ENCODE measurements at places on chromosomes 5 and 9.

DNA sequence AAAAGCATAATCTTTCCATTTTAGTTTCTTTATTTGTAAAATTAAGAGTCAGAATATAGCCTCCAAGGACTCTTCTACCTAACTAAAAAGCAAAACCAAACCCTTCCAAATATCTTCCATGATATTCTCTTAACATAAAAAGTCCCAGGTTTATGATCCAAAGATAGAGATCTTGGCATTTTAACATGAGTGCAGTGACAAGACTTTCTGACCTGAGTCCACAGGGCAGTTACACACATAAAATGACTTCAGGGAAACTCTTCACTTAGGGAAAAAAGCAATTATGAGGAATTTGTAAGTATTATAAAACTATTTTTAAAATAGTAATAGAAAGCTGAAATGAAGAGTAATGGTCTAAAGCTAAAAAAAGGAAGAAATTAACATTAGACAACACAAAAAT, 772.6 kb upstream of the DMAC1 start:
- no peak for DNase-seq

DNA sequence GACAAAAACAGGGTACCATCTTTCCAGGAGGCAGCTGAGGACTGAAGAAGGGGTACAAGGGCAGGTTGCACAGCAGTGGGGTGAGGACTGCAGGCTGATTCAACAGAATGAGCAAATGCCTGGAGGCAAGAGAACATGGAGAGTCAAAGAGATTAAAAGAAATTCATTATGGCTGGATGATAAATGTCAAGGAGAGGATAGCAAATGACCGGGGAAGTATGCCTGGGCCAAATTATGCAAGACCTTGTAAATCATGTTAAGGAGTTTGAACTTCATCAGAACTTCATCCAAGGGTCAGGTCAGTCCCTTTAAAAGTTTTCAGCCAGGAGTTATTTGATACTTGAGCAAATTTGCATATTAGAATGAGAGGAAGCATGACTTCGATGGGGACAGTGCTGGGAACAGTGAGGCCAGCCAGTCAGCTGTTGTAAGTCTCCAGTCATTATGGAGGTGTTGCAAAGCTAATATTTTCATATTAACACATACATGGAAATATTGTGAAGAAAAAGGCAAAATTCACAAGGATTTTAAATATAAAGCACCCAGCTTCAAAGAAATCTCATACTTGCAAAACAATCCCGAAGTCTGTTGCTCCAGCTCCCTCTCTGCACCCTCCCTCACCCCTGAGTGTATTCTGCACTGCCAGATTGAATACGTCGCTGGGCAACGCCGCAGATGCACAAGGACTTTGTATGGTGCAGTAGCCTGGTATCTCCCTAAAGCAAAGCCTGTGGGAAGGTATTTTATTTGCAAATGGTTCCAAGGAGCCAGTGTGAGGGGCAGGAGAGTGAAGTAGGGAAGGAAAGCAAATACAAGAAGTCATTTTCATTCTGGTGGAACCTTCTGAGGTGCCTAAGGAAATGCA, 509.8 kb upstream of the TLE4 start:
- DNase-seq: no peak

- DNase-seq: no peak
Measured at GRCh38 chr5:161134956-161135355, 282.9 kb upstream of the ATP10B start.

- DNase-seq: no peak
Measured at GRCh38 chr5:64691291-64691690, 988 bp downstream of the SHISAL2B start.

GRCh38 chr9:121269642-121270254, 1.8 kb downstream of the GSN start:
- DNase-seq: no peak

GRCh38 chr9:127937056-127937387, 632 bp downstream of the DPM2 start:
- DNase-seq: no peak
